ENCODE measurements at places on chromosomes 7 and 10. TPM values are rescaled to one million over a fixed set of nuclear protein-coding genes. Genes with fewer than 3 reads are reported as not detected.

NPSR1 gene
- not detected for total RNA-seq

DNA sequence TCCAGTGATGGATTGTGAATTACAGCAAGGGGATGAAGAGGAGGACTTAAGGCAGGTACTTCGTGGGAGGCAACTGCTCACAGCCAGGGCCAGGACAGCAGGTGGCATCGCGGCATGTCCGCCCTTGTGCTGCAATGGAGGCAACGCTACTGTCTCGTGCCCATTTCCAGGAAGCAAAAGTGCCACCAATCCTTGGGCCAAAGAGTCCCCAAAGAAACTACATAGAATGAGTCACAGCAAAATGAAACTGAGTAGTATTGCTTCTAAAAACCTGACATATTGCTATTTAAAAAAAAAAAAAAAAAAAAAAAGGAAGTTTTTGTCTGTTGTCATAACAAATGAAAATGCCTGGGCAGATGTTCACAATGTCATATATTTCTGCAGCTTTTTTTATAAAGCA is 46.6 kb downstream of the RSU1 start:
- peaks cover 10% of the 10 kb centered on the region for H3K4me1 ChIP-seq
- no peaks in the 10 kb centered on the region for H3K27me3 ChIP-seq
- no peak overlapping the region for H3K27ac ChIP-seq
- no peak overlapping the region for H3K4me3 ChIP-seq
- no peak for DNase-seq

- H3K4me3 ChIP-seq = peak within 1 kb of the TSS; percentile 84
- peaks cover 86% of the 10 kb centered on the region for H3K4me1 ChIP-seq
- H3K36me3 ChIP-seq = peaks cover 8% of the 10 kb centered on the region
These were observed at the start of gene UPP1 for GRCh38 chr7:48089046-48090003. Gene UPP1, plus strand, starts transcription at chr7:48089265. Its CDS starts 5,519 bp downstream, at chr7:48094784.

DNA sequence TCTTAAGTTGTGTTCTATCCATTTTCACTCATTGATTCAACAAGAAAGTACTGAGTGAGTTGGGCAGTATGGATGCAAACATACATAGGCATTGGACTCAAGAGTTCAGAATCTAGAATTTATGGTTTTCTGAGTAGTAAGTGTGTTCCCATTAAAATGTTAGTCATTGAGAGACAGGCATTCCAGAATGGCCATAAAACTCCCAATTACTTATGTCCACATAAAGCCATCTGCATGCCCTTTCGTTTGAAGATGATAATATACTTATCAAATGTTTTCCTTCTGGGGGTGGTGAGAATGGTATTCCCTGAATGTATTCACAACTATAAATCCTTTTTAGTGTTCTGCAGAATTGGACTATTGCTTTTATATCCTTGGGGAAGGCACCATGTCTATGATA is 131.6 kb downstream of the CD36 start:
- peaks cover 23% of the 10 kb centered on the region for H3K4me1 ChIP-seq
- no peak for DNase-seq
- H3K36me3 ChIP-seq = peaks cover 6% of the 10 kb centered on the region
- H3K27ac ChIP-seq = no peak overlapping the region

- H3K27ac ChIP-seq = no peak overlapping the region
- H3K4me1 ChIP-seq = no peaks in the 10 kb centered on the region
These were observed 29.0 kb downstream of the NEUROD6 start for GRCh38 chr7:31311552-31311951.

- H3K27me3 ChIP-seq = no peaks in the 10 kb centered on the region
- H3K27ac ChIP-seq = no peak overlapping the region
- H3K4me1 ChIP-seq = no peaks in the 10 kb centered on the region
- no peak overlapping the region for H3K4me3 ChIP-seq
- peaks cover 5% of the 10 kb centered on the region for H3K36me3 ChIP-seq
These were observed 223.4 kb downstream of the BMPER start for GRCh38 chr7:34128762-34129161.

- no peaks in the 10 kb centered on the region for H3K4me1 ChIP-seq
- H3K27me3 ChIP-seq = no peaks in the 10 kb centered on the region
- no peak overlapping the region for H3K27ac ChIP-seq
- no peaks in the 10 kb centered on the region for H3K36me3 ChIP-seq
- no peak for DNase-seq
These were observed 159.5 kb upstream of the NRP1 start for GRCh38 chr10:33493978-33494377.

- no peak overlapping the region for H3K4me3 ChIP-seq
- peaks cover 39% of the 10 kb centered on the region for H3K36me3 ChIP-seq
- no peak for DNase-seq
- peak overlapping the region; percentile 71 for H3K27ac ChIP-seq
- H3K27me3 ChIP-seq = no peaks in the 10 kb centered on the region
These were observed 115.5 kb downstream of the SMURF1 start for GRCh38 chr7:99028261-99028973.

GRCh38 chr7:26916336-26916735 is 51.9 kb upstream of the SKAP2 start:
- no peaks in the 10 kb centered on the region for H3K4me1 ChIP-seq
- H3K27ac ChIP-seq = no peak overlapping the region
- no peak for DNase-seq
- H3K4me3 ChIP-seq = no peak overlapping the region

GRCh38 chr10:100562008-100562672 is 26.4 kb downstream of the HIF1AN start:
- H3K4me1 ChIP-seq = peaks cover 5% of the 10 kb centered on the region
- H3K27me3 ChIP-seq = peaks cover 36% of the 10 kb centered on the region
- no peak for DNase-seq
- H3K4me3 ChIP-seq = no peak overlapping the region
- peaks cover 6% of the 10 kb centered on the region for H3K36me3 ChIP-seq
- H3K27ac ChIP-seq = no peak overlapping the region

RABGEF1 gene
- total RNA-seq = 27.9 TPM

PDK4 gene
- total RNA-seq = 1.9 TPM

FAM13C gene
- total RNA-seq = 5.9 TPM

ATG9B gene
- not detected for total RNA-seq

TAS2R4 gene
- total RNA-seq = 0.35 TPM

WDR91 gene
- total RNA-seq = 16.1 TPM

DDC gene
- not detected for total RNA-seq

INMT gene
- 70.1 TPM for total RNA-seq

FFAR4 gene
- total RNA-seq = not detected

DNA sequence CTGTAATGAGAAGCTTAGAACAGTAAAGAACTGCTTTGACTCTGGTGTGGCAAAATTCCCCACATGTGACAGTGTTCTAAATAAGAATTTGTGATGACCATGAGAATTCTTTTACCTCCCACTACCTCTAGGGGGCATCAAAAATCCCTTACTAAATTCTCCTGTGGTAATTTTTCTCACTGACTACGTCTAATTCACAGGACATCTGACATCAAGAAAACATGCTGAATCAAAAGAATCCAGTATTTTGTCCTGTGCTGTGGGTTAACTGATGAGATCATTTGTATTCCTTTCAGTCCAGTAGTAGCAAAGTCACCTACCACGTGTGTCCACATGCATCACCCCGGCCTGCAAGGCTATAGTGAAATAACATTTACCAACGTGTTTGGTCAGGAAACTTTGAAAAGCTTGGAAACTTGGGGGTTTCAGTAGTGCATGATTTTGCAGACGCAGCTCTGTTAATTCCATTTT is 103.8 kb downstream of the ATE1 start:
- peak overlapping the region; percentile 43 for H3K27ac ChIP-seq
- no peaks in the 10 kb centered on the region for H3K27me3 ChIP-seq
- H3K36me3 ChIP-seq = peaks cover 10% of the 10 kb centered on the region
- no peak overlapping the region for H3K4me3 ChIP-seq
- no peak for DNase-seq
- H3K4me1 ChIP-seq = peaks cover 22% of the 10 kb centered on the region

DNA sequence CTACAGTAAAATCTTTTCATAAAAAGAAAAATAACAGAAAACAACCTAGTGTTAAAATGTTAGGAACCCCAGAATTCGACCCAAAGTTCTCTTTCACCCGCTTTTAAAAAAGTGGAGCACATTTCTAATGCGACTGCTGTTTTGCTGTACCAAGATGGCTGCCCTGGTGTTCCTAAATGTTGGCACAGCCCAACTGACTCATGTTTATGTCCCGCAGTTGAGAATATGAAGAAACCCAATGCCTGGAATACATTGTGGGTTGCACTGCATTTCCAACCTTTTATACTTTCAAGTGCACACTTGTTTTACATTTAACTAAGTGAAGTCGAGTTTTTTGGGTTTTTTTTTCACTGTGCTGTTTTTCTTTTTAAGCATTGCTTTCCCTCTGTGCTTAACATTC is 944 bp downstream of the STEAP1B start:
- peaks cover 2% of the 10 kb centered on the region for H3K27me3 ChIP-seq
- no peaks in the 10 kb centered on the region for H3K36me3 ChIP-seq
- no peak for DNase-seq
- peak overlapping the region; percentile 12 for H3K27ac ChIP-seq
- peak overlapping the region; percentile 68 for H3K4me3 ChIP-seq
- peaks cover 29% of the 10 kb centered on the region for H3K4me1 ChIP-seq

RAB11FIP2 gene
- 20.9 TPM for total RNA-seq

- no peaks in the 10 kb centered on the region for H3K4me1 ChIP-seq
- DNase-seq = no peak
- no peak overlapping the region for H3K27ac ChIP-seq
- no peak overlapping the region for H3K4me3 ChIP-seq
- H3K36me3 ChIP-seq = no peaks in the 10 kb centered on the region
These were observed 33.9 kb upstream of the IKZF1 start for GRCh38 chr7:50270531-50271018.

GRCh38 chr10:95906677-95907455 is 909 bp upstream of the CC2D2B start:
- no peak for DNase-seq
- H3K27ac ChIP-seq = peak overlapping the region; percentile 98
- H3K4me1 ChIP-seq = peaks cover 16% of the 10 kb centered on the region
- peaks cover 6% of the 10 kb centered on the region for H3K27me3 ChIP-seq

GRCh38 chr10:103789771-103790201 is 65.6 kb downstream of the SH3PXD2A start:
- no peak overlapping the region for H3K27ac ChIP-seq
- H3K27me3 ChIP-seq = peaks cover 7% of the 10 kb centered on the region

DNA sequence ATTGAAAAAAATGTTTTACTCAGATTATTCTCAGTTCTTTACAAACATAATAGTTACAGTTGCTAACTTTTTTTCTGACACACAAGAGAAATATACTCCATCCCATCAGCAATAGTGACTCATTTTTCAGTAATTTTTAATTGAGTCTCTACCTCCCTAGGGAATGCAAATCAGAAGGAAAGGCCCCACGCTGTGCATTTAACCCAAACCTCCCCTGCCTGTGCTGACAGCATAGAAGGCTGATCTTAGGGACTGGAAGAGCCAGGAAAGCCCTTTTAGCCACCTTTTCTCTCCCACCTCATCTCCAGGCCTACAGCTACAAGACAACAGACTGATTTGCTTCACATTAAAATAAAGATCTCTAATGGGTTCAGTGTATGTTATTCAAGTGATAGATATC is 24.7 kb upstream of the PIK3CG start:
- peaks cover 6% of the 10 kb centered on the region for H3K4me1 ChIP-seq
- H3K36me3 ChIP-seq = no peaks in the 10 kb centered on the region
- peaks cover 8% of the 10 kb centered on the region for H3K27me3 ChIP-seq
- DNase-seq = no peak

CRYGN gene
- not detected for total RNA-seq

- peaks cover 1% of the 10 kb centered on the region for H3K36me3 ChIP-seq
- H3K4me1 ChIP-seq = peaks cover 3% of the 10 kb centered on the region
- H3K4me3 ChIP-seq = no peak overlapping the region
- H3K27me3 ChIP-seq = no peaks in the 10 kb centered on the region
- H3K27ac ChIP-seq = no peak overlapping the region
- DNase-seq = no peak
These were observed 5.4 kb downstream of the SAP25 start for GRCh38 chr7:100568176-100568895.

DNA sequence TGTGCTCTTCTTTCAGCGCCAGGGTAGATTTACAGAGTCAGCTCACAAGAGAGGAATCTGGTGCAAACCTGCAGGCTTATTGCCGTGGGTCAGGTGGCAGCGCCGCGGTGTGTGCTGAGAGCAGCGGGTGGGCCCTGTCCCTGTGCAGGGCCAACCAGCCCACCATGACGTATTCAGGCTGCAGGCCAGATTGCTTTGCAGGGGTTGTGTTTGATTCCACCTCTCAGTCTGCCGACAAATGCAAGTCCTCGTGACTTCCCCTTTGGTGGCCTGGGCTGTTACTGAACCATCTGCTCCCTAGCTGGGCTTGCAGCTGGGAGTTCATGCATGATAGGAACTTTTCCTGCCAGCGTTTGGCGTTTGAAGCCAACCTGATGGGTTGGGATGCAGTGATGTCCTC is 66.7 kb upstream of the LEP start:
- no peaks in the 10 kb centered on the region for H3K4me1 ChIP-seq
- H3K36me3 ChIP-seq = peaks cover 1% of the 10 kb centered on the region
- no peak overlapping the region for H3K27ac ChIP-seq
- H3K27me3 ChIP-seq = peaks cover 77% of the 10 kb centered on the region
- no peak overlapping the region for H3K4me3 ChIP-seq
- DNase-seq = no peak

DNA sequence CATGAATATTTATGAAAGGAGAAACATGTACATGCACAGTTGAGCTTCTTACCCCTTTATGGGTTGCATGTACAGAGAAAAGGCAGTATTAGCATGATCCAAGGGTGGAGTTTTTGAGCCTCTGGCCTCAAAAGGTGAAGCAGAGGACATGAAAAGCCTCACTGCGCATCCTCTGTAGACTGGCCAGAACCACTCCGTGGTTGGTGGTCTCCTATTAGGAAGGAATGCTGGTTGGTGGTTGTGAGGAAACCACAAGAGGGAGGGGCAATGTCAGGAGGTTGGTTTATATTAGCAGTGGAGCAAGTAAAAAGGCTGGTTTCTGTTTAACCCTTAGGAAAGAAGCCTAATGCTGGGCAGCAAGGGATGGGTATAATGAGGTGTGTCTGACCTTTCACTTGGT is 37.5 kb downstream of the AHCYL2 start:
- H3K4me1 ChIP-seq = peaks cover 7% of the 10 kb centered on the region
- H3K36me3 ChIP-seq = no peaks in the 10 kb centered on the region
- H3K27me3 ChIP-seq = no peaks in the 10 kb centered on the region

DNA sequence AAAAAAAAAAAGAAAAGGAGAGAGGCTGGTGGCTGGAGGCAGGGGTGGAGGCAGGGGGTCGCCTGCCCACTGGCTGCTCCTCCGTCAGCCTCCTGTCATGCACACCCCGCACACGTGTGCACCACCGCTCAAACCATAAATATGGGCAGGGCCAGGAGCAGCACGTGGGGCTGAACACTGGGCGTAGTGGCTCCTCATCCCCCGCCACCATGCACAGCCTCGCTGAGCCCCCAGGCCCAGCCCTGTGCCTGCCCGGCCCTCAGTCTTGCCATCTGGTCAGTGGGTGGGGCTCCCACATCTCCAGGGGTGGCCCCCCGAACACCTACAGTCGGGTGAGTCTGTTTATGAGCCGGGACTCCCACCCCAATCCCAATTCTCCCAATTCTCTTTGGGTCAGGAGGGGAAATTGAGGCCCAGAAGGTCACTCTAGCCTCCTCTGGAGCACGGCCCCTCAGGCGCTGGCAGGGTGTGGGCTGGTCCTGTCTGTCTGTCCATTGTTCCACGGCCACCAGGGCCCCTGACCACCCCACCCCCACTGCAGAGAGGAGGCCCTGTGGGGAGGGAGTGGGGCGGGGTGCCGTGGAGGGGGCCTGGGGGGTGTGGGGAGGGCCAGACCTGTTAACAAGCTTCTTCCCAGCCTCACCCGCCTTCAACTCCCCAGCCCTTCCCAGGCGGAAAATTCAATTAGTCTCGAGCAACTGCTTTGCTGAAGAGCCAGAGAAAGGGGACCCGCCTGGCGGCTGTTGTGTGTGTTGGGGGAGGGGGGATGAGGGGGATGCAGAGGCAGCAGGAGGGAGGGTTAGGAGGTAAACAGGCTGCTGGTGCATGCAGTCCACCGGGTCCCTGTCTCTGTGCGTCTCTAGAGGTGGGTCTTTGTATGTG is 19.5 kb upstream of the GRIFIN start:
- peaks cover 15% of the 10 kb centered on the region for H3K4me1 ChIP-seq
- H3K36me3 ChIP-seq = no peaks in the 10 kb centered on the region
- no peak for DNase-seq
- H3K4me3 ChIP-seq = no peak overlapping the region
- H3K27me3 ChIP-seq = no peaks in the 10 kb centered on the region

CNTNAP2 gene
- total RNA-seq = 1.2 TPM

GDF10 gene
- total RNA-seq = 3.2 TPM
